ENCODE measurements at places on chromosomes 3 and 15. TPM values are rescaled to one million over a fixed set of nuclear protein-coding genes. Genes with fewer than 3 reads are reported as not detected.
A peak's percentile ranks its signal among the peaks of the same experiment; 100 is the strongest.

GRCh38 chr3:25257026-25257425 lies 171.0 kb upstream of the RARB start:
- H3K4me1 ChIP-seq, result no peaks in the 10 kb centered on the region
- no peaks in the 10 kb centered on the region for H3K36me3 ChIP-seq
- no peak for DNase-seq
- H3K27ac ChIP-seq, result no peak overlapping the region
- H3K27me3 ChIP-seq, result no peaks in the 10 kb centered on the region
- H3K4me3 ChIP-seq, result no peak overlapping the region

GRCh38 chr15:76968306-76968705 lies 26.6 kb upstream of the PSTPIP1 start:
- H3K36me3 ChIP-seq, result no peaks in the 10 kb centered on the region
- peaks cover 22% of the 10 kb centered on the region for H3K4me1 ChIP-seq
- H3K4me3 ChIP-seq, result no peak overlapping the region

GRCh38 chr3:64295594-64295993 lies 70.3 kb upstream of the PRICKLE2 start:
- DNase-seq, result no peak
- no peak overlapping the region for H3K4me3 ChIP-seq
- peaks cover 23% of the 10 kb centered on the region for H3K4me1 ChIP-seq
- no peaks in the 10 kb centered on the region for H3K36me3 ChIP-seq
- no peaks in the 10 kb centered on the region for H3K27me3 ChIP-seq
- H3K27ac ChIP-seq, result peak overlapping the region; percentile 55

GRCh38 chr3:13518516-13518953 lies 30.4 kb upstream of the FBLN2 start:
- peak overlapping the region; percentile 45 for H3K27ac ChIP-seq
- no peak for DNase-seq
- no peaks in the 10 kb centered on the region for H3K36me3 ChIP-seq
- peaks cover 34% of the 10 kb centered on the region for H3K4me1 ChIP-seq
- no peak overlapping the region for H3K4me3 ChIP-seq

The ARL6 gene
- 10.0 TPM for total RNA-seq

All from esophagus muscularis mucosa (tissue), 4 donors.